ENCODE measurements at places on chromosomes 6 and 20.

DNA sequence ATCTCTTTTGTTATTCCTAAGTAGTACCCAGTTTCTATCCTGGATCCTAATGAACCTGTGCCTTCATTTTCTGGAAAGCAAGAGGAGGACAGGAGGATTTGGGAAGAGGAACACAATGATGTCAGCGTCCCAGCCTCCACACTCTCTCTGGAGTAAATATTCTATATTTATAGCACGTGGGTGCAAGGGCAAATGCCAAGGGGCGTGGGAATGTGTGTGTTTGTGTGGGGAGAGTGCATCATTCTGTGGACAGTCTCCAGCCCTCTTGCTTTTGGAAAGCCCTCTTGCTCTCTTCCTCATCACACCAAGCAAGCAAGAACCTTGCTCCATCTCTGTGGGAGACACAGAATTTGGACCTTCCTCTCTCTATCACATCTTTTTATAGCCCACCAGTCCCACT lies 103.2 kb upstream of the EMILIN3 start:
- DNase-seq = no peak

DNA sequence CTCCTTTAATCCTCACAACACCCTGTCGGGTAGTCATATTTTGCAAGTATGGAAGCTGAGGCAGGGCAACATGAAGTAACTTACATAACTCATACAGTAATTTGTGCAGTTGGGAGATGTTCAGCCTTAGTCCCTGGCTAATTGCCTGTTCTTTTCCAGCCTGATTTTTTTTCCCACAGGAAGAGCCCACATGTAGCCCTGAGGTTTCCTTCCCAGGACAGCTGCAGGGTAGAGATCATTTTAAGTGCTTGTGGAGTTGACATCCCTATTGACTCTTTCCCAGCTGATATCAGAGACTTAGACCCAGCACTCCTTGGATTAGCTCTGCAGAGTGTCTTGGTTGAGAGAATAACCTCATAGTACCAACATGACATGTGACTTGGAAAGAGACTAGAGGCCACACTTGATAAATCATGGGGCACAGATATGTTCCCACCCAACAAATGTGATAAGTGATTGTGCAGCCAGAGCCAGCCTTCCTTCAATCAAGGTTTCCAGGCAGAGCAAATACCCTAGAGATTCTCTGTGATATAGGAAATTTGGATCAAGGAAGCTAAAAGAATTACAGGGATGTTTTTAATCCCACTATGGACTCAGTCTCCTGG lies 5.0 kb upstream of the BTN2A1 start:
- DNase-seq = no peak

DNA sequence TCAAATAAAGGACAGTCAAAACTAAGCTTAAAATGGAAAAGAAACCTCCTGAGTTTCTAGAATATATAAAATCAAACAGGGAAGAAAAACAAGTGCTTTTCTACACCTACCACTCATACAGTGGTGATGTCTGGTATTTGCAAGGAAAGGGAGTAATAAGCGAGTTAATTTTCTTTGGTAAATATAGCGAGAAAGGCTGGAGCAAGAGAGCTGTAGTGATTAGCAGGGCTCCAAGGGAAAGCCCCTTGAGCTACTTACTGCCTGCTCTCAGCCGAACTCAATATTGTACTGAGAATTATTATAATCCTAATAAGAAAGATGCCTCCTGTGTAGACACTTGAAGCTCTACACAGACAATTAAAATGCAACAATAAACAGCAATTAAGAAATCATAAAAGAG lies 296.3 kb downstream of the LAMA2 start:
- DNase-seq = no peak

DNA sequence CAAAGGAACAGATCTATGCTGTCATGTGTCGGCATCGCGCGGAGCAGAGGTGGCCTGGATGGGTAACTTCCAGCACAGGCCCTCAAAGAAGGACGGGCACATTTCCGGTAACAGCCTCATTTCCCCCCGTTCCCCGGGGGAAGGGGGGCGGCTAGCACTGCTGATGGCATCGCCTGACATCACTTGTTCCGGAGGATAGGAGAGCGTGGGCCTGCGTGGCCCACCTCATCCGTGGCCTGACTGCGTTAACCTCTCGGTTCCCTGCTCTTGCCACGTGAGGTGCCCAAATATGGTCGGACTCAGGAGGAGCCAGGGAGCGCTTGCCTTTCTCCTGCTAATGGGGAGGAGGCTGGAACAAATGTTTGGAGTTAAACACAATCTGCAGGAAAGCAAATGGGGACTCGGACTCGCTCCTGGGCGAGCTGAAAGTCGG lies at the start of gene AKAP12:
Gene AKAP12 (plus strand): TSS at position 365 of the 433 bp plus-strand sequence. CDS start 596 bp downstream, outside the sequence.
- no peak for DNase-seq

DNA sequence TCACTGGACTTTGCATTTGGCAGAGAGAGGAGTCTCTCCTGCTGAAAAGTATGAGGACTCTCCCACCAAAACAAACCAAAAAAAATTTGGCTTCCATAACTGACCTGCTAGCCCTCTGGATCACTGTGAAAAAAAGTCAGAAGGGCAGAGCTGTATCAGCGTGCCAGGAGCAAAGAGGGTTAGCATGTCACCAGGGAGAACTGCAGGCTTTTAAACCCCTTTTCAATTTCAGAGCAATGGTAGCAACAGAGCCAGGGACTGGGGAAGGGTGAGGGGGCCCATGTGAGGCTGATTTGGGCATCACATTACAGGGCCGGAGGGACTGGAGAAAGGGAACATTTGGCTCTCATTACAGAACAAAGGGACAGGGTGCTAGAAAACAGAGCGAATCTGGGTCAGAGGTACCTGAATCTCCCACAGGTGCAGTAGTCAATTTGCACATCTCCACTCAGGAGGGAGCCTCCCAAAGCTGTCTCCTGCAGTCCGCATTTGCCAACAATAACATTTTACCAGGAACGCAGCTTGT lies 185.7 kb upstream of the EYA4 start:
- no peak for DNase-seq

All from T47D (cell line).